ENCODE measurements at places on chromosomes 2 and 18.

DNA sequence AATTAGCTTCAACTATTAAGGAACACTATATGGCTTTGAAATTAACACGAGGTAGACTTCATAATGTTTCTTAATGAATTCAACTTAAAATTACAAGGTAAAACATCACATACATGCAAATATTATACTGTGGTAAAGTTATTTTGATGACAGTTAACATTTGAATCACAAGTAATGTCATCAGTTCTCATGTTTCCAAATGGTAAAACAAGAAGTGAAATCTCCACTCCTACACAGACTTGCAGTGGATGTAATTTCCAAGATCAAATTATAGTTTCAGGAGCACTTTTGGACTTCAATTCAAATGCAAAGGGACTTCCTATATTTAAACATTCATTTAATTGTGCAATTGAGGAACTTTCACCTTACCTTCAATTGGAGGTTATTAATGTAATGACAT is 39.1 kb downstream of the C18orf54 start:
- DNase-seq, result no peak

DNA sequence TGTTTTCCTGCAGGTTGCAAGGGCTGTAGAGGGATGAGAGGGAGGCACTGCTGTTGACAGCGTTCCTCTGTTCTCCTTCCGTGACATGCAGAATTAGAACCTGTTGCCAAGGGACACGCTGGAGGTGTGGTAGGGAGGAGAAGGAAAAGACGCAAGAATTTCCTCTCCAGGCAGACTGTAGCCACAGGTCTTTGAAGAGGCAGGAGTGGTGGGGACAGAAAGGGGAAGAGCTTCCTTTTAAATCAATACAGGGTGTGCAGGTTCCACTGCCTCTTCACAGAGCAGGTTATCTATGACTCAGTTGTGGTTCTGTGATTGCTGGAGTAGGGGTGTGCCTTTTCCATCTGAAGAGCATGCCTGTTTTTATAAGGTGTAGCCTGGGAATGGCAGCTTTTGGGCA is 133.0 kb downstream of the WDSUB1 start:
- DNase-seq, result no peak

DNA sequence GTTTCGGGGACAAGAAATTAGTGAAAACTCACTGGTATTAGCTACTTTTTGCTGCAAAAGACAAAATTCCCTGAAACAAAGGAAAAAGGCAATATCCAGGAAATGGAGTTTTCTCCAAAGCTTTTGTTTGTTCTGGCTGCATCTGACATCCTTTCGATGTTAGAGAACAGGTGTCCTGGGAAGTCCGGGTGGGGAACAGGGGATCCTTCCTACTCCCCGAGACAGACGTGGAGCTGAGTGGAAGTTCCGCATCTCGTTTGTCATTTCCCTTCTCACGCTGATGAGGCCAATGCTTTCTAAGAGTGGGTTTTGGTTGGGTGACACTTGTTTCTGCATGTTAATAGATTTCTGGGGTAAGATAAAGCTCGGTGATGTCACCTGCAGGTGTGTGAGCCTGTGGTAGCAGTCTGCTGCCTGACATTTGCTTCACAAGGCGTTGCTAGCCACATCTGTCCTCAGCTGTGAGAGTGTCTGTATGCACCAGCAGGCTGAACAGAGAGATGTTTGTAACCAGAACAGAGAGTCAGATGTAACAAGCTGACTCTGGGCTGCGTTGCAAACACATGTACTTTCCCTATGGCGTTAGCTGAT is 125.9 kb downstream of the ACOXL start:
- DNase-seq, result no peak

DNA sequence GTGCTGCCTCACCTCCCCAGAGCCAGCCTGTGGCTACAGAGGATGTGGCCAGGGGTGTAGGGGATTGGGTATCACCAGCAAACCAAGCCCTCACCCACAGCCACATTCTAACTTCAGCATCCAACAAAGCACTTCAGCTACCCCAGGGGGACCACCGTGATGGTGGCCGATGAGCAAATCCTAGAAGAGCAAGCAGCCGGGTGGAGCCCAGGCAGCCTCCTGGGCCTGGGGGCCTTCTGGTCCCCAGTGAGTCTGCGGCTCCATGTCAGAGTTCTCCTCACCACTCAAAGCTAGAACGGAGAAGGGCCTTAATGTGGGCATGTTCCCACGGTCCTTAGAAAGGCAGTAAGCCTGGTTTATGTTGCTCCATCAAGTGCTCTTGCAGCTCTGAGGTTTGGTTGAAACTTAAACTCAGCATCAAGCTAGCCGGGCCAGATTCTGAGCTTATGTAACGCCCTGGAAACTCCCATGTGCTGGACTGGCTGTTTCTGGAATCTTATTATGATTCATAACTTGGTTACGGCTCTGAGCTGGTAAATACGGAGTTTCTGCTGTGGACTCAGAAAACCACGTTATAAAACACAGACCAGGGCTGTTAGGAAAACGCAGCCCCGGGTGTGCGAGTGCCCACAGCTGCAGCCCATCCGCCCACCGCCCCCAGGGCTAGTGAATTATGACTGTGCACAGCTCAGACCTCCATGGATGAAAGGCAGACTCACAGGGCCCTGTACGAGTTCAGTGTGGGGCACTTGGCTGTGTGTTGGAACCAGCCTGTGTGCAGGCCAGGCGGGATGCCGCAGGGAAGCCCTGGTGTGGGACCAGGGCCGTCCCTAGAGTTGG is 99.8 kb downstream of the SEPTIN10 start:
- no peak for DNase-seq

DNA sequence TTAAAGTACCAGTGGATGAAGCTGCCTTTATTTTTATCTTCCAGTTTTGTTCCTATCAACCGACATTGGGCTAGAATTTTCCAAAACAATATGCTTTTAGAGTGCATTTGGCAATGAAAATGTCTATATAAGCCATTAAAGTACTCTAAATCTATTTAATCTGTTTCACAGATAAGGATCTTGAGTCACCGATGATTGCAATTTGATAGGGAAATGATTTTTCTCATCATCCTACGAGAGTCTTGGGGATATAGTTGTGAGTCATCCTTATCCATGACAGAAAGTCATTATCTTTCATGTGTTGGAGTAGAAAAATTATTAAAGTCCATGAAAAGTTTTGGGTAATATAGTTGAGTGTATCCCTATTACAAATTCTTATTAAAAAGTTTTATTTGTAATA is 26.1 kb downstream of the SLC39A10 start:
- no peak for DNase-seq

GRCh38 chr2:82237994-82238662 is 1933.6 kb upstream of the LRRTM1 start:
- DNase-seq, result no peak

DNA sequence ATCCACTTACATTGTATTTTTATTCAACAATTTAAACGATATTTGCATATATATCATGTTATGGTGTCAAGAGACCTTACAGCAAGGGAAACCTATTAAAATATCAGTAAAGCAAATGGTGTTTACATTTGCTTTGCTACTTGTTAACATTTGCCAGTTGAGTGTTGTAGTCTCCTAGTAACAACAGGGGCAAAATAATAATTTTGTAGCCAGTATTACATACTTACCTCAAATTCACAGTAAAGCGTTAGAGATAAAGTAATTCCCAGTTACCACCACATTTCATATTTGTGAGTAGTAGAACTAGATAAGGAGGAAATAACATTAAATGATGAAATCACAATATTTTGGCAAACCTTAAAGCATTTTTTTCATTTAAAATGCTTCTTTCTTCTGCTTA is 71.3 kb downstream of the FASTKD2 start:
- DNase-seq, result no peak

DNA sequence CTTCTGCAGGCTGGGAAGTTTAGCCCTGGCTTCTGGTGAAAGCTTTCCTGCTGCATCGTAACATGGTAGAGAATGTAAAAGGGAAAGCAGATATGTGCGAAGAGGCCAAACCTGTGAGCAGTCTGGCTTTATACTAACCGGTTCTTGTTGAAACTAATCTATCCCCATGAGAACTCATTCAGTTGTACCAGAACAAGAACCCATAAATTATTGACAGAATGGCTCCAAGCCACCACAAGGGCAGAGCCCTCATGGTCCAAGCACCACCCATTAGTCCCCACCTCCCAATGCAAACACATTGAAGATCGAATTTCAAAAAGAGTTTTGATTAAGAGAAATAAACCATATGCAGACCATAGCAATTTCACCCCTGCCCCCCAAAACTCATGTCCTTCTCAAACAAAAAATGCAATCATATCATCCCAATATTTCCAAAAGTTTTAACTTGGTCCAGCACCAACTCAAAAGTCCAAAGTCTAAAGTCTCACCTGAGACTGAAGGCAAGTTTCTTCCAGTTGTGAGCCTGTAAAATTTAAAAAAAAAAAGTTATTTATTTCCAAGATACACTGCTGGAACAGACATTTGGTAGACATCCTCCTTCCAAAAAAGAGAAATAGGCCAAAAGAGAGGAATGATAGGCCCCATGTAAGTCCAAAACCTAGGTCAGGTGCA is 318.9 kb downstream of the CNTNAP5 start:
- DNase-seq, result no peak

DNA sequence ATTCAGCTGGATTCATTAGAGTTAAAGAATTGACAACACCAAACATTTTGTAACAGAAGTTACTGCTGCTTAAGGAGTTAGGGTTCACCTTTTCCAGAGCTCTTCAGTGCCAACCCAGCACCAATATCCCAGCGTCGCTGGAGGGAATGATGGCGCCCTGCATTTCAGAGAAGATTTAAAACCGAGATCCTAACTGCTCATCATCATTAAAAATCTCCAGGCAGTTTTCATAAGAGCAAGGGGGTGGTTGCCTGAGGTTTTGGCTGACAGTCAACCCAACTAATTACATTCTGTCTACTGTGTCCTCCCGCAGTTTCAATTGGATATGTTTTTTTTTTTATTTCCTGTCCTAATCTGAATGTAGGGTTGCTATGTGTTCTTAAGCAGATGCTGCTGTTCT is 509.6 kb upstream of the TCF4 start:
- no peak for DNase-seq

DNA sequence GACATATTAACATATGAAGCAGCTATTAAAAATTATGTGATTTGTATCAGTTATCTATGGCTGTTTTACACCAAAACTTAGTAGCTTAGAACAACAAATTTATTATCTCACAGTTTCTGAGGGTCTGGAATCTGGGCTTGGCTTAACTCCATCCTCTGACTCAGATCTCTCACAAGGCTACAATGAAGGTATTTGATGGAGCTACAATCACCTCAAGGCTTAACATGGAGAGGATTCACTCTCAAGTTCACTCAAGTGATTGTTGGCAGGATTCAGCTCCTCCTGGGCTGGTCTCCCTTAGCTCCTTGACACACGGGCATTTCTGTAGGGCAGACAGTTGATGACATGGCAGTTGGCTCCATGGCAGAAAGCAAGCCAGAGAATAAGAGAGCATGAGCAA is 133.0 kb upstream of the SLC14A2 start:
- DNase-seq, result no peak

- no peak for DNase-seq
Observed at GRCh38 chr2:23843051-23843976, 83.6 kb downstream of the ATAD2B start.

DNA sequence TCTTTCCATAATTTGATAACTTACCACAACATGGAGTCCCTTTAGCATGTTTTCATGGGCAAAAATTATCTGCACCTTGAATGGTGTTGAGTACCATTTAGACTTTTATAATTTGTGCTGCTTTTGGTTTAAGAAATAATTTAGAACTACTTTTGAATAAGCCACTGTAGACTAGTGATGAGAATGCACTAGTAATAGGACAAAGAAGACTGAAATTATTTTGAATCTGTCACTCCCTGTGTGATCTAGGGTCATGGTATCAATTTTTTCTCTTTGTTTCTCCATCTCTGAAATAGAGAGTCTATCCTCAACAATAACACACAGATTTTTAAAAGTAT is 37.7 kb downstream of the EFEMP1 start:
- no peak for DNase-seq

DNA sequence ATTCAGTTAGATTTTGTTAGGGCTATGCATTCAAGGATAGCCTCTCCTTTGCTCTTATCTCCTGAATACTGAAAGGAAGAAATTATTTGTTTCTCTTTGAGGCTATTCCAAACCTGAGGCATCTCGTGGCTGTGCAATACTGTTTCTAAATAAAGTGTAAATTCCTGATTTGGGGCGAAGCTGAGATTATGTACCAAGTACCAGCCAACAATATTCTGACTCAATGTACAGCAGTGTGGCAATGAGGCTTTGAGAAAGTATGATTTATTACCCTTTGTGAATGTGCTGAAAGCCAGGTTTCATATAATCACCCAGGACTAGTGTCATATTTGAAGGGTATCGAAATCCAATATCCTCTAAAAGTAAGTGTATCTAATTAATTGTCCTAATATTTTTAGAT is 113.5 kb downstream of the MEIS1 start:
- no peak for DNase-seq

DNA sequence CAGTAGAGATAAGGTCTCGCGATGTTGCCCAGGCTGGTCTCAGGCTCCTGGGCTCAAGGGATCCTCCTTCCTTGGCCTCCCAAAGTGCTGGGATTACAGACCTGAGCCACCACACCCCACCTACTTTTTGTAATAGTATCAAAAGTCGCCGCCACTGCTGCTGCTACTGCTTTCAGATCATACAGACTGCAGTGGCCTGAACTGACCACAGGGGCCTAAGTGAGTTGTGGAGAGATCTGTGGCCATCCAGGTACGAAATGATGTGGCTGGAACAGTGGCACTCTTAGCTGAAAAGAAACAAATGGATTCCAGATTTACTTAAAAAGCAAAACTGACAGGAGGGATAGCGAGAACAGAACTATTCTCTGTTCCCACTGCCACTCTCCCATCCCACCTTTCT is 32.9 kb upstream of the POMC start:
- no peak for DNase-seq

- no peak for DNase-seq
Observed at GRCh38 chr2:72148837-72149555, 1.3 kb upstream of the CYP26B1 start.

DNA sequence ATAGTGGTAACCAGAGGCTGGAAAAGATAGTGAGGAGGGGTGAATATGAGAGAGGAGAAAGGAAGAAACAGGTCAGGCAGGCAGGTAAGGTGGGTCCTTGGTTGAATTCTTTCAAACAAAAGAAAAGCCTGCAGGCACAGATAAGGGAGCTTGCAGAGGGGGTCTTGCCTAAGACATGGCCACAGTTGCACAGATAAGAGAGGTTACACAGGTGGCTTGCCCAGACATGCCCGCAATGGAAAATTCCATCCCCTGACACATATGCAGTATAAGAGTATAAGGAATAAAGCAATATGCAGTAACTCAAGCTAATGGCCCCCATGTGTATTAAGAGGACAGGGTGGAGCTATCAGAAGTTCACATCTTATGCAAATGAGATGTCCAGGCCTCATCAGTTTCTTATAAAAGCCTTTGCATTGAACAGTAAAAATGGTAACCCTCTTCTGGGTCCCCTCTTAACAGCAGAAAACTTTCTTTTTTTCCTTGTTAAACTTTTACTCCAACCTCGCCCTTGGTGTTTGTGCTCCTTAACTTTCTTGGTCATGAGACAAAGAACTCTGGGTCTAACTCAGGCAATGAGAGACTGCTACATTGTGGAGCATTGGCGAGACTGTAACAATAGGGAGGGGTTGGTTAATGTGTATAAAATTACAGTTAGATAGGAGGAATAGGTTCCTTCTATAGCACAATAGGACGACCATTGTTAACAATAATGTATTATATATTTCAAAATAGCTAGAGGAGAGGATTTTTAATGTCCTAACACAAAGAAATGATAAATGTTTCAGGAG is 764.6 kb downstream of the TSN start:
- no peak for DNase-seq

- no peak for DNase-seq
Observed at GRCh38 chr18:2797951-2798350, 48.9 kb upstream of the EMILIN2 start.

- DNase-seq, result no peak
Observed at GRCh38 chr18:77993188-77993981, 743.7 kb downstream of the GALR1 start.

GRCh38 chr18:8063733-8064132 is 496.6 kb downstream of the PTPRM start:
- DNase-seq, result no peak

Data from NCI-H1417 treated with DMSO at 0.1 percent for 48 hours (cell line).